PC-9 (cell line): ENCODE measurements at places on chromosomes 4 and X. TPM values are rescaled to one million over a fixed set of nuclear protein-coding genes. Genes with fewer than 3 reads are reported as not detected.

GRCh38 chrX:103124284-103124683 lies 31.3 kb upstream of the NXF3 start:
- H3K27ac ChIP-seq: no peak overlapping the region
- no peak overlapping the region for H3K4me3 ChIP-seq
- DNase-seq: no peak
- peaks cover 18% of the 10 kb centered on the region for H3K27me3 ChIP-seq

DNA sequence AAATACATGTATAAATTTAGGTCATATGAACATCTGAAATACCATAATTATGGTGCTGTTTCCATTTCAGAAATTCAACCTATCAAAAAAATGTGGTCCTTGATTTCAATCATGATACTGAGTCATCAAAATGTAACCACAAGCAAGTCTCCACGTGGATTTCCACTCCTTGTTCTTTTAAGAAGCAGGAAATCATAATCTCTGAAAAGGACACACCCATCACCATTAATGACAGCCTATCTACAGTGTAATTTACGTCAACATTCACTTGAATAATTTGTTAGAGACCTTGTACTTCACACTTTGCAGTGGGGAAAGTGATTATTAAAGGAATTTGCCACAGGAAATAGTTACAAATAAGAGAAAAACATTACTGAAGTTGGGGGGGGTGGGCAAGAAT lies 17.7 kb upstream of the SLC7A11 start:
- DNase-seq: no peak
- no peaks in the 10 kb centered on the region for H3K27me3 ChIP-seq
- H3K4me3 ChIP-seq: no peak overlapping the region
- H3K27ac ChIP-seq: no peak overlapping the region

GRCh38 chr4:26729027-26729426 lies 131.6 kb upstream of the STIM2 start:
- no peak overlapping the region for H3K4me3 ChIP-seq
- H3K4me1 ChIP-seq: no peaks in the 10 kb centered on the region
- no peak overlapping the region for H3K27ac ChIP-seq
- no peak for DNase-seq
- no peaks in the 10 kb centered on the region for H3K36me3 ChIP-seq

DNA sequence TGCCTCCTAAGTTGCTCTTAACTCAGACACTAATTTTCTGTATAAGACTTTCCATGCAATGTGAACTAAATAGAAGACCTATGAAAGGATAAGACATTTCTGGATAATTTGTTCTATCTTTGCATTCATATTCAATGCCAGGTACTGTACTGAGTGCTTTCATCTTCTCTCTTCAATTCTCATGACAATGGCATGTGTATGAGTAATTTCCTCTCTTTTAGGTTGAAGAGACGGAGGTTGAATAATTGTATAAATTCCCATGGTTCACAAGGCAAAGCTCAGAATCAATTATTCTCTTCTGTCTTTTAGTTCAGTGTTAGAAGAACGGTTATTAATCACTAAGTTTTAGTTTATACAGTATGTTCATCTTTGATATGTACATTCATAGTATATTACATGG lies 29.3 kb upstream of the CFAP299 start:
- H3K36me3 ChIP-seq: no peaks in the 10 kb centered on the region
- H3K4me3 ChIP-seq: no peak overlapping the region
- DNase-seq: no peak
- no peaks in the 10 kb centered on the region for H3K4me1 ChIP-seq
- no peak overlapping the region for H3K27ac ChIP-seq

GRCh38 chr4:77052352-77052751 lies 23.4 kb downstream of the CCNI start:
- no peaks in the 10 kb centered on the region for H3K36me3 ChIP-seq
- H3K4me3 ChIP-seq: no peak overlapping the region

DNA sequence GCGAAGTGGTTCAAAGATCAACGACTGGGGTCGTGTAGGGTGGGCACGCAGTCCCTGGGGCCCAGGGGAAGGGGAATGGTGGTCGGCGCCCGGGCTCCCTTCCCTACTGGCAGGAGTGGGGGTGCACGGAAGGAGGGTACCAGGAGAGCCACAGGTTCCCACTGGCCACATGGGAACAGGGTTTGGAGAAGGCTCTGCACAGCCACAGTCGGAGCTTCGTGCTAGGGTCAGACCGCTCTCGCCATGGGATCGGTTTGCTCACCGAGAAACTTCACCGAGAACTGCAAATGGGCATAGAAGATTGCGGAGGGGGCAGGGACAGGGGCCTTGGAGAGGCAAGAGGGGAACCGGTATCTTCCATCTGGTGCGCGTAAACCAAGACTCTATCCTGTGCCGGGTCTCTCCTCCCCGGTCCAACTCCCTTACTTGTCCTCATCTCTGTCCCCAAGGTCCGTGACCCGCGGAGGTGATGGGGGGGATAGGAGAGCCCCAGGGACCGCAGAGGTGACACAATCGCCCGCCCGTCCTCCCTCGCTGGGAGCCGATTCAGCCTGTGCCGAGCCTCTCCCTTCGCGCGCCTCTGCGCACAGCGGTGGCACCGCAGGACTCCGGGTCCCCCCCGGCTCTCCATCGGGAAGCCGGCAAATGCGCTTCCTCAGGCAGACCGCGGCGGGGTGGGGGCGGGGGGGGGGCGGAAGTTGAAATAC lies 1.0 kb downstream of the SCD5 start:
- H3K4me3 ChIP-seq: peak overlapping the region; percentile 66
- no peaks in the 10 kb centered on the region for H3K36me3 ChIP-seq
- no peaks in the 10 kb centered on the region for H3K27me3 ChIP-seq

- H3K36me3 ChIP-seq: no peaks in the 10 kb centered on the region
- no peak overlapping the region for H3K27ac ChIP-seq
- no peak overlapping the region for H3K4me3 ChIP-seq
- H3K27me3 ChIP-seq: no peaks in the 10 kb centered on the region
- no peaks in the 10 kb centered on the region for H3K4me1 ChIP-seq
- no peak for DNase-seq
These were observed 30.6 kb upstream of the ETNPPL start for GRCh38 chr4:108793415-108793814.

DNA sequence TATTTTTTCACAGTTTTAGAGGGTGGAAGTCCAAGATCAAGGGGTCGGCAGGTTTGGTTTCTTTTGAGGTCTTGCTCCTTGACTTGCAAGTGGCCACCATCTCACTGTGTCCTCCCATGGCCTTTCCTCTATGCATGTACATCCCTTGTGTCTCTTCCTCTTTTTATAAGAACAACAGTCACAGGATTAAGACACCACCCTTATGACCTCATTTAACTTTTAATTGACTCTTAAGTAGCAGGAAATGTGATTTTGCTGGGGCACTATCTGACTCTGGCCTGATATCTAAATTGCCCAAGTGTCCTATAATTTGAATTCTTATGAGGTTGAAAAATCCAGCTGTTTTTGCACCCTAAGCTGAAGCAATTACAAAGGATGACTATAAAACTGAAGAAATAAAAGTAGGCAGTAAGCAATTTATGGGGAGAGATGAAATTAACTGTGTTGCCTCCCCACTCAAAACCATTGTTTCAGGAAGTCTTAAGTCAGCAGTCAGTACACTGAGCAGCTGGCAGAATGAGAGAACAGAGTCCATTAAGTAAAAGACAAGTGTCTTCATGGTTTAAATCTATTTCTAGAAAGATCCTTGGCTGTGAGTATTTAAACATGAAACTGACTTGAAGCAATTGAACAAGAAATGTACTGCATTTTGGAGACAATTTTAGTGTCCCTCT lies 601.3 kb downstream of the SPRY1 start:
- no peaks in the 10 kb centered on the region for H3K27me3 ChIP-seq
- H3K36me3 ChIP-seq: no peaks in the 10 kb centered on the region
- H3K4me1 ChIP-seq: peaks cover 25% of the 10 kb centered on the region; the same call in 1 of the 2 replicates
- no peak overlapping the region for H3K27ac ChIP-seq
- H3K4me3 ChIP-seq: no peak overlapping the region

DNA sequence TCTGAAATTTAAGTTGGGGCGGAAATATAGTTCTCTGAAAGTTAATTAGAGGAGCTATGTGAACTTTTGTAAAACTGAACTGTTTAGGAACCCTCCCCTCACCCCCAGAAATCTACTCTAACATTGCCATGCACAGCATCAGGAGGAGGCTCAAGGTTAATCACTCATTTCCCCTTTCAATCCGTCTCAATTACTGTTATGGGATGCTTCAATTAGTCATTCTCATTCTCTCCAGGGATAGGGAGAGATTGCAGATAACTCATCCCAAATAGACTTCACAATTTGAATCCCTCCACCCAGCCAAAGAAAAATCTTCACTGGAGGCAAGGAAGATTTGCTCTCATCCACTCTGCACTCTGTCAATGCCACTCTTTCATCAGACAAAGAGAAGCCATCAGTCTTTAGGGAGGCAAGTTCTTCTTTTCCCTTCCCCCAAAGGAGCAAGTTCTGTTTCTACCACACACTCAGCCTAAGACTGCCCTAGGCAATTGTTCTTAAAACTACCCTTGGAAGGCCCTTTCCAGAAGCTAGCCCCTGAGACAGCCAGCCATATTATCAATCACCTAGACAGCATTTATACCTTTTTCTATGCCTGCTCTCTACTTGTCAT lies 140.4 kb downstream of the SLC10A7 start:
- H3K4me3 ChIP-seq: no peak overlapping the region
- H3K36me3 ChIP-seq: no peaks in the 10 kb centered on the region
- H3K4me1 ChIP-seq: no peaks in the 10 kb centered on the region
- H3K27ac ChIP-seq: no peak overlapping the region
- no peaks in the 10 kb centered on the region for H3K27me3 ChIP-seq
- DNase-seq: no peak

DNA sequence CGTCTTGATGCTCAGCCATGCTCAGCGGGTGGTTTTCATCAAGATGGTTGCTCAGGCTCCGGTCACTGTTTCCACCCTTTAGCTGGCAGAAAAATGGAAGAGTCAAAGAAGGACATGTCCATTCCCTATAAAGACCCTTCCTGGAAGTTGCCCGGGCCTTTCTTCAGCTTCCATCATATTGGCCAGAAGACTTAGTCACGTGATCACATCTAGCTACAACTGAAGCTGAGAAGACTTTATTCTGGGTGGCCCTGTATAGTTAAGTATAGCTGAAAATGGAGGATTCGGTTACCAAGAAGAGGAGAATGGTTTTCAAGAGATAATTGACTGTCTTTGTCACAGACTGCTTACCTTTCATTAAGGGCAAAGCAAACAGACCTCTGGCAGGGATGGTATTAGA lies 296.7 kb upstream of the CASK start:
- H3K27me3 ChIP-seq: no peaks in the 10 kb centered on the region
- H3K27ac ChIP-seq: no peak overlapping the region
- no peak overlapping the region for H3K4me3 ChIP-seq
- no peak for DNase-seq

DNA sequence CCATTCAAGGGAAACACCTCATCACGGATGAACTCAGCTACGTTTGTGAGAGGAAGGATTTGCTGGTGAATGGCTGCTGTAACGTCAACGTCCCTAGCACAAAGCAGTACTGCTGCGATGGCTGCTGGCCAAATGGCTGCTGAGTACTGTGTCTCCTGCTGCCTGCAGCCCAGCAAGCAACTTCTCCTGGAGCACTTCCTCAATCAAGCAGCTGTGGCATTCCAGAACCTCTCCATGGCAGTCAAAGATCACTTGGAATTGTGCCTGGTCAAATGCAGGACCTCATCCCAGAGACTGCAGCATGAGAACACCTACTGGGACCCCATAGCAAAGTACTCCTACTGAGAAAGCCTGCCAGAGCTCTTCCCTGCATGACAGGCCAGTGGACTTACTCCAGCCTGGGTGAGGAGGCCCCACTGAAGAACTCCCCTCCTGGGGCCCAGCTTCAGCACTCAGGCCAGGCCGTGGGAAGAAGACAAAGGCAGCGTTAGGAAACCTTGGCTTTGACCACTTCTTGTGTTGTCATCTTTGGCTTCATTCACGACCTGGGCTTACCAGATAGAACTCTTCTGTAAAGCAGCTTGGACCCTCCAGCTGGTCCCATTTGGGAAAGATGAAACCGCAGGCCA lies 244.3 kb downstream of the RBMX2 start:
- no peak overlapping the region for H3K27ac ChIP-seq
- DNase-seq: no peak
- no peaks in the 10 kb centered on the region for H3K27me3 ChIP-seq
- no peaks in the 10 kb centered on the region for H3K4me1 ChIP-seq
- no peaks in the 10 kb centered on the region for H3K36me3 ChIP-seq

Gene CENPE
- total RNA-seq: 17.7 and 28.7 TPM in 2 replicates

Gene UFSP2
- 22.7 and 26.8 TPM in 2 replicates for total RNA-seq
